ENCODE measurements at places on chromosomes 3 and 15.

DNA sequence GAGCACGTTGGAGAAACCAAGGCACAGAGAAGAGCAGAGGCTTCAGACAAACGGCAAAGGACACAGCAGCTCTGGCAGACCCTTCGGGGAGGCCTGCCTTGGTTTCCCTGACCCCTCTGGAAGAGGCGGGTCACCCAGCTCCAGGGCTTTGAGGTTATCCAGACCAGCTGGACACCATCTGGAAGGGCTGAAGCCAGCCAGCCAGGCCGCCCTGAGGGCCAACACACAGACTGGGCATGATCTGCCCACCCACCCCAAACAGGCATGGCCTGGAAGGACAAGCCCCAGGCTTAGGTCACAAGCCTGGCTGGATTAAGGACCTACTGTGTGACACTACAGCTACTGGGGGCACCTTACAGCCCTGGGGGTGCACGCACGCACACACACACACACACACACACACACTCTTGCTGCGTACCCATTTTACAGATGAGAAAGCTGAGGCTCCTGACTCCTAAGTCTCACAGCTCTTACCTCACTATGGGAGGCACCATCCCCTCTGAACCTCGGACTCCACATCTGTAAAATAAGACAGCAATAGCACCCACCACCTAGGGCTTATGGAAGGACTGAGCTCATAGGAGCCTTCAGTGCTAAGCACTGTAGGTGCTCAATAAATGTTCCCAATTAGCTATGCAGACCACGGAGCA, 10.8 kb downstream of the PLXND1 start:
- no peak for DNase-seq

DNA sequence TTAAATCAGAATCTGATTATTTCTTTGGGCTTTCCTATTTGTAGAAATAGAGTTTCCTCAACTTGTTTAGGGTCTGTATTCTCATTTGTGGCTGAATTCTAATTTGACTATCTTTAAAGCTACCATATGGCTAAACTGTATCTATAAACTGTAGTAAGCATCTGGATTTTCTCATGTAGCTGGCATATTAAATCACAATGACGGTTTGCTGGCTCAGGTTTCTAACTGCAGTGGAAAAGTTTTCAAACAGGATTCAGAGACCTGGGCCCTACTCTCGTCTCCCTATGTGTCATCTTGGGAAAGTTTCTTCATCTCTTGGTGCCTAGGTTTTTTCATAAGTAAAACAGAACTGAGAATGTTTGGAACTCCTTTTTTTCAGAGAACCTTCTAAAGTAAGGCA, 68.3 kb downstream of the GALK2 start:
- DNase-seq, result no peak

- DNase-seq, result peak; percentile 20
Measured at GRCh38 chr3:127324913-127325628, 37.2 kb upstream of the PRR20G start.

GRCh38 chr15:38412466-38412865, 41.5 kb upstream of the FAM98B start:
- no peak for DNase-seq

- DNase-seq, result no peak
Measured at GRCh38 chr15:73992594-73992898, 451 bp upstream of the STOML1 start.

DNA sequence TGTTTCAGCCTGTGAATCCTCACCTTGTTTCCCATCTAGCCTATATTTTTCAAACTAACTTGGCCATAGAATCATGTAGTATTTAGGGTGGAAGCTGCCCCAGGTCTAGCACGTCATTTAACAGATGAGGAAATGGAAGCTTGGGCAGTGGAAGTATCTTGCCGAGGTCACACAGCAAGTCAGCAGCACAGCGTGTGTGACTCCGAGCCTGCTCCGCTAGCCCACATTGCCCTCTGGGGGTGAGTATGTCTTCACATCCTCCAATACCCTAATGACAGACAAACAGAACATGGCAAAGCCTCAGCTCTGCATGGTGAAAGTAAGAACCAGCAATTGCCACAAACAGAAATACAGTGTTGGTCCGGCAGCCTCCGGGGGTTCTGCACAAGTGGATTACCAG, 2.2 kb upstream of the CCR5 start:
- peak; percentile 18 for DNase-seq

DNA sequence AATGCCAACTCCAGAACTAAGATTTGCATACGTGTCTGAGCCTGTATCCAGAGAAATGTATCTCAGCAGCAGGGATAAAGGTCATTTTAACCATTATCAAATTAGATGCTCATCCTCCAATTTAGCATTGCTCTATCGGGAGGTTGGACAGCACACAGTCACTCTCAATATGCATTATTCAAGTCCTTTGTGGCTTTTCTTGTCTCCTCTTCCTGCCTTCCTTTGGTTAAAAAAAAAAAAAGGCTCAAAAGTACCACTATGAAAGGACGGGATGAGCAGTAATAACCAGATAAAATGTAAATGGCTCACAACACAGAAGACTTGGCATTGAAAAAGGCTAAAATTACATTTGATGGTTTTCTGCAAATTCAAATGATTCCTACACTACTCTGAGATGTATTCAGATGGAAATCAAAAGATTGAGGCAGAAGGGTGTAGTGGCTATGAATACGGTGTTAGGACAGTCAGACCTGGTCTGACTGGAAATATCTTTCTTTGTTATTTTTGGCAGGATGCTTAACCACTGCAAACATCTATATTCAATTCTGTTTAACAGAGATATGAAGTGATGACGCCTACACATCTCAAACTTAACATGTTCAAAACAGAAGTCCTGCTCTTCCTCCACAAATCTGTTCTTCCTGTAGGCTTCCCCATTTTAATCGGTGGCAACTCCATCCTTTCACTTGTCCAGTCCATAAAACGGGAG, 109.6 kb downstream of the ADAMTS9 start:
- no peak for DNase-seq

GRCh38 chr15:40307421-40308211, at the start of gene PLCB2:
Gene PLCB2, minus strand, starts transcription at chr15:40307935. Its CDS starts 263 bp downstream, at chr15:40307672.
- DNase-seq, result peak; percentile 68

- DNase-seq, result no peak
Measured at GRCh38 chr3:10466186-10466585, 39.2 kb downstream of the ATP2B2 start.

GRCh38 chr15:69016021-69016595, 1.6 kb downstream of the NOX5 start:
- no peak for DNase-seq

DNA sequence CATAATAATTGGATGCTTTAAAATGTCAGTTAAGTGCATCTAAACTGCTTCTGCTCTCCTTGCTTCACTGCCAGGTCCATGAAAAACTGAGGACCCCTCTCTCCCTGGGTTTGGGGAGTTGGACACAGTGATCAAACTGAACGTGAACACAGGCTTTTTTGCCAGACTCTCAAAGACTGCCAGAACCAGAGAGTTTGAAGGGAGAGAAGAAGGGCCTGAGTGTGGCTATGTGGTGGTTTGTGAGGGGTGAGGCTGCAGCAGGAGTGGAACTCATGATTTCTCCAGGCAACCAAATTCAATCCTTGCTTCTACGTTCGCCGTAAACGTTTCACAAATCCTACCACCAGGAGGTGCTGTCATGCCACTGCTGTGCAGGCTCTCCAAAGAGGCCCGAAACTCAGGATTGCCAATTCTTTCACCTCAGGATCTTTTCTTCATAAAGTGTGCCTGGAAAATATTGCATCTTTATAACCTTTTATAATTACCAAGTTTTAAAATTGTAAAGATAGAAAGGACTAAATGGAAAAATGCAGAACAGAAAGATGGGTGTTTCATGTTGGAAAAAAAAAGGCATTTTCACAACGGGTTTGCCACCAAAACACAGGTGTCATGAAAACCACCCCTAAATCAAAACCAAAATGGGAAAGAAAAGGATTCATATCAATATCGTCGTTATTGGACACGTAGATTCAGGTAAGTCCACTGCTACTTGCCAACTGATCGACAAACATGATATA, 19.7 kb downstream of the TM4SF4 start:
- no peak for DNase-seq

GRCh38 chr3:128730471-128730870, 4.5 kb downstream of the RAB7A start:
- no peak for DNase-seq

GRCh38 chr3:123920383-123920782, 36.3 kb upstream of the MYLK start:
- no peak for DNase-seq

DNA sequence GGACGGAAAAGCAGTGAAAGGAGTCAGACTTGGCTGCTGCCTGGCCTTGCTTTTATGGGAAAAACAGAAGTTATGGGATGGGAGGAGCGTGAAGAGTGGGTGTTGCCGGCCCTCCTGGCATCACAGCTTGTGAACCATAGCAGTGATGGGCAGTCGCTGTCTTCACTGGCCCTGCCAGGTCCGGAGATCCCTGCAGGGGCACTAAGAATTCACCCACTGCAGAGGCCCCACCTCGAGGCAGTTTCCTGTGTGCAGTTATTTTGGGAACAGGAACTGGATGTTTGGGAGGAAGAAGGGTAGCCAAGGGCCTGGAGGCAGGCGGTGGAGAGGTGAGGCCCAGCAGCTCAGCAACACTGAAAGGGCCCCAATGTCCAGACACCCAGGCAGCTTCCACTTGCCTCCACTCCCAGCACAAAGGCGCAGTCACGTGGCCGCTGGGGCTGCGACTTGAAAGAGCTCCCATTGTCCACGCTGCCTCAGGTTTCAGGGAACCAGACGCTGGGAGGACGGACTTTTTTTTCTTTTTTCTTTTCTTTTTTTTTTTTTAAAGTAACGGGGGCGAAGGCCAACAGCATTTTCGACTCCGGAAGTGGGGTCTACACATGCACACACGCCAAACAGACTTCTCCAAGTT, 255.6 kb downstream of the ZNF621 start:
- DNase-seq, result no peak

GRCh38 chr3:14832975-14833722, 14.4 kb downstream of the FGD5 start:
- no peak for DNase-seq

DNA sequence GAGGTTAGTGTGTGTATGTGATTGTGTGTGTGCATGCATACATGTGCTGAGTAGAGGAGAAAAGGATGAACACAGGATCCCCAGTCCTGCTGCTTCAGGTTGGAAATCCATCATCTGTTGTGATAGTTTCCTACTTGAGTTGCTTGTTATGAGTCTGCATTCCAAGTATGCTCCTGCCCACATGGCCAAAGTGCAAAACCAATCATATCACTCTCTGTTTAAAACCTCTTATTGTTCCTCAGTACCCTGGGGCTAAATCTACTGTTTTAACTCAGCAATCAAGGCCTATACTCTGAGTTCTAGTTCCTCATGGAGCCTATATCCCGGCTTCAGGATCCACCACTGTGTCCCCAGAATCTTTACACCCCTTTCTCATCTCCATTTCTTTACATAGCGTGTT, 139.9 kb upstream of the TLE3 start:
- no peak for DNase-seq

- no peak for DNase-seq
Measured at GRCh38 chr3:12979151-12979946, 93.9 kb downstream of the IQSEC1 start.

DNA sequence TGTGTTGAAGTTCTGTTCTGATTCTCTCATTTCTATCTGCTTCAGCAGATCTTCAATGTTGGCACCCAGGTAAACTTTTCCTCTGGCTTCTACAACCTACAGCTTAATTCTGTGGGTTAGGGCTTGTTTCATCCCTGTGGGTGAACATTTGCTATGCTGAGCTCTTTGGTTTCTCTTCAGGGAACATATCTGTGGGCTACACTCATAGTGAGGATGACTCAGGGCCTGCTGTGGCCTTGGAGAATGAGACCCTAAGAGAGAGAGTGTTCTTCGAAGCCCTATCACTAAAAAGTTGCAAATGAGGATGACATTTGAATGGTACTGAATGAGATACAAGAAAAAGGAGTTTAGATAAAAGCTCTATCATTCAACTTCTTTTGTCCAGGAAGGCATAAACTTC, 346.2 kb upstream of the CBLB start:
- DNase-seq, result no peak

- DNase-seq, result no peak
Measured at GRCh38 chr3:8760506-8760905, 8.9 kb downstream of the OXTR start.

- no peak for DNase-seq
Measured at GRCh38 chr15:37773111-37773860, 161.2 kb upstream of the TMCO5A start.

All from CD4-positive, alpha-beta T cell (primary cell).